ENCODE measurements at places on chromosomes 5 and 9. TPM values are rescaled to one million over a fixed set of nuclear protein-coding genes. Genes with fewer than 3 reads are reported as not detected.

Gene CARTPT
- polyA plus RNA-seq = not detected

Gene IL13
- not detected for polyA plus RNA-seq

Gene NSUN2
- 49.5 TPM for polyA plus RNA-seq

Gene CLIC3
- 1.4 TPM for polyA plus RNA-seq

Gene OR13C8
- not detected for polyA plus RNA-seq

Gene CEL
- polyA plus RNA-seq = 5.3 TPM

Gene CCDC152
- polyA plus RNA-seq = 14.2 TPM

Gene FCN2
- 0.27 TPM for polyA plus RNA-seq

Gene SPINK4
- polyA plus RNA-seq = not detected

Gene GNPDA1
- polyA plus RNA-seq = 61.7 TPM

Gene SLC34A3
- 13.7 TPM for polyA plus RNA-seq

Gene GOLGA1
- polyA plus RNA-seq = 19.3 TPM

Gene GPR151
- not detected for polyA plus RNA-seq

Gene SLC6A19
- 60.5 TPM for polyA plus RNA-seq

Gene ERAP2
- 10.4 TPM for polyA plus RNA-seq

Gene SNCB
- polyA plus RNA-seq = 0.10 TPM

Gene PLPP7
- 2.3 TPM for polyA plus RNA-seq

Gene GABRG2
- polyA plus RNA-seq = 0.06 TPM

Gene ZNF782
- 7.4 TPM for polyA plus RNA-seq

Gene FBP2
- not detected for polyA plus RNA-seq

Gene BHMT
- polyA plus RNA-seq = 206 TPM

Gene NUTM2F
- polyA plus RNA-seq = not detected

Gene PHF24
- polyA plus RNA-seq = 0.26 TPM

Gene SLC44A1
- 58.8 TPM for polyA plus RNA-seq

Gene MATR3
- 863 TPM for polyA plus RNA-seq
